ENCODE measurements at places on chromosomes 4 and X.
A peak's percentile ranks its signal among the peaks of the same experiment; 100 is the strongest.

DNA sequence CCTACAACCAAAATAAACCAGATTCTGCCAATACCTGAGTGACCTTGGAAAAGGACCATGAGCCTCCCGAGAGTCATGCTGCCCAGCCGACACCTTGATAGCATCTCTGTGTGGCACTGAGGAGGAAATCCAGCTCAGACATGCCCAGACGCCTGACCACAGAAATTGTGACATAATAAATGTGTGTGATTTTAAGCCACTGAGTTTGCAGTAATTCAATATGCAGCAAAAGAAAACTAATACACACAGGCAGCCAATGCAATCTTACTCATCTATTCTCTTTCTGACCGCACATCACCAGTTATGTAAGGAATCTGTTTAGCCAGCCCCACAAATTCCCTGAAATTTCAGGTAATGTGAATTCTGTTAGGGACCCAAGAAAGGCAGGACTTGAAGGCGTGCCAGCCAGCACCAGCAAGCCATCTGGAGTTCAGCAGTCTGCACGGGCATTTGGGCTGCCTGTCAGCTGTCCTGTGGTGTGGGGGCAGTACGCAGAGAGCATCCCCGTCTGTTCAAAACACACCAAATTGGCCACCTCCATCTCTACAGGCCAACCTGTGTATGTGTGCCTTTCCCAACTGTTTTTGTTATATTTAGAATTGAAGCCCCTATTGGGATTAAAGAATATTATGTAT, 176.4 kb downstream of the NLGN4X start:
- peak; percentile 73 for DNase-seq

DNA sequence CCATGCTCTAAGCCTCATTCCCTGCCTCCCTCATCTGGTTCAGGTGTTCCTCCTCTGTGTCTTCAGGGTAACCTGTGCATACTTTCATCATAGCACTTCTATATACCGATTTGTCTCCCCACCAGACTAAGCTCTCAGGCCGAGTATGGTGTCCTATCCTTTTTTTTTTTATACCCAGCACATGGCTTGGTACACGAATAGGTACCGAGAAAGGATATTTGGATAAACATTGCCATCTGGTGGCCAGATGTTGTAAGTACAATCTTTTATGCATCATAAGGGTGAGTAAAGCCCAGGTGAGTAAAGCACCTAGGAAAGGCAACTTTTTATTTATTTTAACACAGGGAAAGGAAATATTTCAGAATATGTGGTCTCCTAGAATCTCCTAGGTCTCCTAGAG, 68.4 kb downstream of the MID2 start:
- DNase-seq = peak; percentile 61

- peak; percentile 24 for DNase-seq
Observed at GRCh38 chr4:152348670-152349069, 187.2 kb downstream of the FBXW7 start.

GRCh38 chrX:13414006-13414647, 94.3 kb upstream of the ATXN3L start:
- DNase-seq = no peak

DNA sequence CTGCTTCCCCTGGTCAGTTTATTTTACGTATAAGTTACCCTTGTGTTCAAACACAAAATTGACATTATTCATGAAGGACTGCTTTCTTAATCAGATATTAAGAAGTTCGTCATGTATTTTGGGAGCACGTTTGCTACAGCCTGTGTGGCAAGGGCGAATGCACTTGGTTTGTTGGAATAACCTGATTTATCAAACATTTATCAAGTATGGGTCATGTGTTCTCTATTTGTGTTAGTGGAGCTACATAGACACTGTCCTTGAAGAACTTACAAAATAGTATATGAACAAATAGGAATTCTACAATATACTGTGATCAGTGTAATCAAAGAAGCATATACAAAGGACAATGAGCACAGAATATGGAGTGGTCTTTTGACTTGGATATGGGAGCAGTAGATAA, 22.4 kb downstream of the RAB33B start:
- DNase-seq = no peak

GRCh38 chrX:44344194-44344593, 722 bp upstream of the EFHC2 start:
- peak; percentile 13 for DNase-seq

- DNase-seq = no peak
Observed at GRCh38 chrX:29471829-29472228, 743.5 kb upstream of the MAGEB2 start.

DNA sequence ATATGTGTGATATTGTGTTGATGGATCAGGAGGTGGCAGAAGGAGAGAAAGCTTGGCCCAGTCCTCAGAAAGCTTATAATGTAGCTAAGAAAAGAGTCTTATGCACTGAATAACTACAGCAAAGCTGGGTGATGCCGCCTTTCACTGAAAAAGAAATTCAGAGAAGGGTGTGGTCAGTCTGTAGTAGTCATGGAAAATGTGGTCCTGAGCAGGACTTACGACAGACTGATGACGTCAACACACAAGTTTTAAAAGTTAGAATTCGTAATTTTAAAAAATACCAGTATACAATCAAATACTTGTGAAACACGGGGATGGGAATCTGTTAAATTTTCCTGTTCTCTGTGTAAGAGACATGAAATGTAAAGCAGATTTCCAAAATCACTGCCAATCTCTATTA, 87.0 kb upstream of the RAPGEF2 start:
- peak; percentile 41 for DNase-seq

DNA sequence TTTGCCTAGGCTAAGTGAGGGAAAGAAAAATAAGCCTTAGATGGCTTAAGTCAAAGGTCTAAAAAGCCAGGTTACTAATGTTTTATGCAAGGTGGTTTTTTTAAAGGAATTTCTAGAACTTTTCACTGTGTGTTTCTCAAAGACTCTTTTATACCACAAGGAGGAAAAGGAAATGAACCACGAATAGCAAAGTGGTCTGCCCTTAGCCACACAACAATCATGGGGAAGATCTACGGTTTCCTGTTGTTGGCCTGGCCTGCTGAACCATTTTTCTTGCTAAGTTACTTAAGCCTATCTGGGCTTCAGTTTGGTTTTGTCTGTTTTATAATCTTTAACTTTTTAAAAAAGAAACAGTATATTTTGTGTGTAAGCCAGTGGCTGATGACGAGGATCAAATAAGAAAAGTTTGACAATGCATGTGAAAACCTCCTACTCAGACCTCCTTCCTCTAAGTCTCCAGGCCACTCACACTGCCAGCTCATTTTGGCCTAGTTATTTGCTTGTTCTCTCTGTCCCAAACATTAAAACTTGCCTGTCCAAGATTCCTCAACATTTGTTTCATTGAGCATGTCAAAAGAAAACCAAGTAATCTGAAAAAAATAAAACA, 56.7 kb upstream of the COL25A1 start:
- DNase-seq = no peak

DNA sequence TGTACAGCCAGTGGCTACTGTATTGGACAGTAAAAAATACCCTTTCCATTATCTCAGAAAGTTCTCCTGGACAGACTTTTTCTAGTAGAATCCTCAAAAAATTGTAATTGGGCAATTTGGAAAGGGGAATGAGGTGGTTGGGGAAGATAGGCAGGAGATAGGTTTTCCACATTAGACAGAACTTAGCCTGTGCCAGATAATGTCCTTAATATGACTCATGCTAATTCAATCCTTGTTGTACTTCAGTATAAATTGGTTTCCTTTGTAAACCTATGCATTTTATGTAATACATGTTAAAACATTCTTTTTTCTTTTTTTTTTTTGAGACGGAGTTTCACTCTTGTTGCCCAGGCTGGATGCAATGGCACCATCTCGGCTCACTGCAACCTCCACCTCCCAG, 8.9 kb downstream of the EIF4E start:
- peak; percentile 40 for DNase-seq

- peak; percentile 90 for DNase-seq
Observed at GRCh38 chrX:74450803-74451449, 29.6 kb downstream of the SLC16A2 start.
